ENCODE measurements at places on chromosomes 4 and X. TPM values are rescaled to one million over a fixed set of nuclear protein-coding genes. Genes with fewer than 3 reads are reported as not detected.

IL21 gene
- 0.20 TPM for total RNA-seq

FMR1NB gene
- not detected for total RNA-seq

ITIH6 gene
- total RNA-seq: not detected

- no peaks in the 10 kb centered on the region for H3K36me3 ChIP-seq
- DNase-seq: no peak
- H3K27me3 ChIP-seq: no peaks in the 10 kb centered on the region
- H3K4me3 ChIP-seq: no peak overlapping the region
- no peak overlapping the region for H3K27ac ChIP-seq
These were observed 41.0 kb upstream of the AGA start for GRCh38 chr4:177483271-177483670.

DNA sequence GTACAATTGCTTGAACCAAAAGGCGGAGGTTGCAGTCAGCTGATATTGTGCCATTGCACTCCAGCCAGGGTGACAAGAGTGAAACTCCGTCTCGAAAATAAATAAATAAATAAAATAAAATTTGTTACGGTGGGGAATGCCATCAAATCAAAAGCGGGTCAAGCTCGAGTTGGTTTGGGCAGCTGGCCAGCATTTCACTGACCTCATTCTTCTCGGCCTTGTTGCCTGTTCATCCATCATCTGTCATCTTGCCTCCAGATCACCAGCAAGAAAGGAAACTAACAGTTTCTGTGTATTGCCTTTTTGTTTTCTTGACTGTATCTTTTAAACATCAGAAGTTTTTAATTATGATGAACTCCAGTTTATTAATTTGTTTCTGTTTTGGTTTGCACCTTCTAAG lies 31.5 kb upstream of the KLHL2 start:
- H3K27me3 ChIP-seq: peaks cover 2% of the 10 kb centered on the region
- no peak overlapping the region for H3K4me3 ChIP-seq
- DNase-seq: no peak

GRCh38 chr4:139175646-139176301 lies 1.2 kb downstream of the ELF2 start:
- H3K27ac ChIP-seq: peak overlapping the region; percentile 60
- peak; percentile 3 for DNase-seq
- peaks cover 11% of the 10 kb centered on the region for H3K27me3 ChIP-seq
- peak overlapping the region; percentile 41 for H3K4me3 ChIP-seq
- H3K4me1 ChIP-seq: peaks cover 13% of the 10 kb centered on the region

GRCh38 chr4:93319041-93319440 lies 509.5 kb upstream of the ATOH1 start:
- H3K4me1 ChIP-seq: no peaks in the 10 kb centered on the region
- H3K27me3 ChIP-seq: no peaks in the 10 kb centered on the region
- no peak overlapping the region for H3K27ac ChIP-seq
- H3K4me3 ChIP-seq: no peak overlapping the region
- no peak for DNase-seq
- H3K36me3 ChIP-seq: no peaks in the 10 kb centered on the region

GRCh38 chrX:10649265-10649664 lies 28.9 kb upstream of the MID1 start:
- no peak overlapping the region for H3K27ac ChIP-seq
- H3K36me3 ChIP-seq: no peaks in the 10 kb centered on the region
- no peak for DNase-seq
- H3K27me3 ChIP-seq: no peaks in the 10 kb centered on the region

- no peaks in the 10 kb centered on the region for H3K36me3 ChIP-seq
- DNase-seq: no peak
- H3K27me3 ChIP-seq: no peaks in the 10 kb centered on the region
- H3K27ac ChIP-seq: no peak overlapping the region
These were observed 5.1 kb upstream of the LIMCH1 start for GRCh38 chr4:41532882-41533281.

DNA sequence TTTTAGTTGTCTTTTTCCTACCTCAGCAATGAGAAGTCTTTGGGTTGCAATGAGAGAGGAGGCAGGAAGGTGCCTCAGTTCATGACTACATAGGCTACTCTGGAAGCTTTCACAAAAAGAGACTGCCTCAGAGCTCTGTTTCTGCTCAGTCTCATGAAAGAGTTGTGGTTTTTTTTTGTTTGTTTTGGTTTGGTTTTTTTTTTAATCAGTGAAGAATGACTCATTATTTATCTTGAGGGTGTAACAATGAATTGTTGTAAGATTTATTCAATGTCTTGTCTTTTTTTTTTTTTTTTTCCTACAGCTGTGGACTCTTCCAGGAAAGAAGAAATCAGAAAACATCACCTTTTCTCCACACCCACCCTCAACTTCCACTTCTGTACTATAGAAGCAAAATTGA lies 67.5 kb upstream of the CXCL13 start:
- H3K4me1 ChIP-seq: no peaks in the 10 kb centered on the region
- H3K27me3 ChIP-seq: no peaks in the 10 kb centered on the region
- no peak overlapping the region for H3K27ac ChIP-seq
- no peaks in the 10 kb centered on the region for H3K36me3 ChIP-seq
- no peak overlapping the region for H3K4me3 ChIP-seq
- no peak for DNase-seq

GRCh38 chr4:153520801-153521329 lies 54.7 kb downstream of the TMEM131L start:
- H3K4me1 ChIP-seq: peaks cover 88% of the 10 kb centered on the region
- no peak for DNase-seq
- H3K27me3 ChIP-seq: no peaks in the 10 kb centered on the region
- H3K27ac ChIP-seq: peak overlapping the region; percentile 90
- peak overlapping the region; percentile 75 for H3K4me3 ChIP-seq
